ENCODE measurements at places on chromosomes 3 and 15.
A peak's percentile ranks its signal among the peaks of the same experiment; 100 is the strongest.

DNA sequence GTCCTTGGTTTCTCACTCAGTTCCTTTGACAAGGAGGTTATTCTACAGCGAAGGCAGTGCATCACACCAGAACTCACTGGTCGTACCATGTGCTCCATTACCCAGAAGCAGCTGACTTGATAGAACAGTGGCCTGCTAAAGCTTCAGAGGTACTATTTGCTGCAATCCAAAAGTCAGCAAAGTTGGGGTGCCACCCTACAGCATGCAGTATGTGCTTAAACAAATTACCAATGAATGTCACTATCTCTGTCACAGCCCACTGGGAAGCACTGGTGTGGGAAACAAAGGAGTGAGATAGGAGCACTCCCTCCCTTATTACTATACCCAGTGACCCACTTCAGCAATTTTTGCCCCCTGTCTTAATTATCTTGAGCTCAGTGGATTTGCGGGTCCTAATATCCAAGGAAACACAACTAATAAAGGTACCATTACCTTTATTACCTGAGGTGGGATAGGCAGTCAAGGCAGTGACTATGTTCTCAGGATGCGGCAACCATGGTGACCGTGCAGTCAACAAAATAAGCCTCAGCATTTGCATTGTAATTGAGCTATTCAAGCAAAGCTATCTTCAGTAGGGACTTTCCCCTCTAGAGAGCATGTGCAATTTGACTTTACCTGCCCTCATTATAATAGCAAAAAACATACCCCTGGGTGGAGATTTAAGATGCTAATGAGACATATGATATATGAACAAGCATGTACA, 199.4 kb downstream of the OCA2 start:
- DNase-seq = no peak

DNA sequence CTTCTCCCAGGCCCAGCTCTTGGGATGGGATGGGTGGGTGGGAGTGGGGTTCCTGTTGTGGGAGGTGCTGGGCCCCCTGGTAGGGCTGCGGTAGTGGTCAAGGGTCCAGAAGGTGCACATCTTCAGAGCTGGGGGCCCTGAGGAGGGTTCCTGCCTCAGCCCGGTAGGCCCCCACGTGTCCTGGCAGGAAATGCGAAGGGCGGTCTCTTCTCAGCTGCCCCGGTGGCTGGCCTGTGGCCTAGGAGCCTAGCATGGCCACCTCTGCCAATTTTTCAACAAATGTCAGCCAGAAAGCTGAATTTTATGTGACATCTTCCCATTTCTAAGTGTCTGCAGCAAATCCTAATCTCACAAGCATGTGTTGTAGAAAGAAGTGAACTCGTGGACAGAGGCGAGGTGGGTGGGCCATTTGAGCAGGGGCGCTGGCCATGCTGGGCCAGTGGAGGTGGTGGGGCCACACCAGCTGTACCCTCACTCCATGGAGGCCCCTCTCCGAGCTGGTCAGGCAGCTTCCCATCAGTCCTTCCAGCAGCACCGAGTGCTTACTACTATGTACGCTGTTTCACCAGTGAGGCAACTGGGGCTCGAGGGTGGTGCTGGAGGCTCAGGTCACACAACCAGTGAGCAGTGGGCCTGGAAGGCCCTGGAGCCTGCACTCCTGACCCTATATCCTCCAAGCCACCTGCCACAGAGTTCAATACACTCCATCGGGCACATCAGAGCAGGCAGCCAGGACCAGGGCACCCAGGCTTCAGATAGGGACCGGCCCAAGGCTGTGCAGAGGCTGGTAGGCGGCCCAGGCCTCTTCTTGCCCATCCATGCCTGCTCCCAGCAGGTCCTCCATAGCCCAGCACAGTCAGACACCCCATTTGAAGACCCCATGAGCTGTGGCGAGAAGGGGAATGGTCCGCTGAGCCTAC, 23.2 kb downstream of the FBLN2 start:
- DNase-seq = no peak

DNA sequence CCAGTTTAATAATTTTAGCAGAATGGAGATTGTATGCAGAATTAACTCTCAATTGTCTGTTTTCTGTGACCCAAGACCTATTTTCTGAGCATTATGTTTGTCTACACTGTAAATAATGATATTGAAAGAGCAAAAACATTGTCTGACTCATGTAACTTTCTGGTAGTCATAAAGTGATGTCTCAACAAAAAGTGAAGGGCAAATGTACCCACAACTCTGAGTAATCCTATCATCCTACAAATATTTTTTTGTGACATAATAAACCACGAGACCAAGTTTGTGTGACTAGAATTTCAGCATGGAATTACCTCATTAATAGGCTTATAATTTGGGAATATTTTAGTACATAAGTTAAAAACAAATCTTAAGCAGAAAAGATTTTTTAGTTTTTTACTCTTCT, 15.4 kb upstream of the ABHD10 start:
- no peak for DNase-seq

DNA sequence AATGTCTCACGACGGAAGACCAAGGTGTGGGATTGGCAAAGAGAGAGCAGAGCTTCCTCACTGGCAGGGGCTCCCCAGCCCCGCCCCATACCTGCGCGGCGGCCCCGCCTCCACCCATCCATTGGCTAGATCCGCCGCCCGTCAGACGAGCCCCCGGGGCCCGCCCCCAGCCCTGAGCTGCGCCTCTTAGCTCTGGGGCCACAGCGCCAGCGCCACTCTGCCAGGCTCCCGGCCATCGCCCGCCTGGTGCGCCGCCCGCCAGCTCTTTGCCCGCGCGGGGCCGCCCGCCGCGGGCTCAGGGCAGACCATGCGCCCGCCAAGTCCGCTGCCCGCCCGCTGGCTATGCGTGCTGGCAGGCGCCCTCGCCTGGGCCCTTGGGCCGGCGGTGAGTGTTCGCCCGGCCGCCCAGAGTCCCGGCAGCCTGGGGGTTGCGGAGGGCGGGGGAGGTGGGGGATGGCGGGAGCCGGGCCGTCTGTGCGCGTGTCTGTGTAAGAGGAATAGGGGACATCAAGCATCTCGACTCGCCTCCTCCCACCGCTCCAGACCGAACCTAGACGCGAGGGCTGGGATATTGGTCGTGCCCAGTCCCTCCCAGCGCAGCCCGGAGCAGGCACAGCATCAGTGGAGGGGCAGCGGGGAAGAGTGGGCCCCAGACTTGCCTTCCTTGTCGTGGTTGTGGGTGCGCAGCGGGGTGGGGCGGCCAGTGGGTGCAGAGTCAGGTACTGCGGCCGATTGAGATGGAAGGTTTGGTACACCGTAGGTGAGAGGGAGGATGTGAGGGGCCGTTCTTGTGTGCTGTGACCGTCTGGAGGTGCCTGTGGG, at the start of gene VIPR1:
VIPR1 (plus strand) TSS at position 215 of the 822 bp plus-strand sequence; CDS start at position 308, 93 bp downstream.
- DNase-seq = peak; percentile 90

DNA sequence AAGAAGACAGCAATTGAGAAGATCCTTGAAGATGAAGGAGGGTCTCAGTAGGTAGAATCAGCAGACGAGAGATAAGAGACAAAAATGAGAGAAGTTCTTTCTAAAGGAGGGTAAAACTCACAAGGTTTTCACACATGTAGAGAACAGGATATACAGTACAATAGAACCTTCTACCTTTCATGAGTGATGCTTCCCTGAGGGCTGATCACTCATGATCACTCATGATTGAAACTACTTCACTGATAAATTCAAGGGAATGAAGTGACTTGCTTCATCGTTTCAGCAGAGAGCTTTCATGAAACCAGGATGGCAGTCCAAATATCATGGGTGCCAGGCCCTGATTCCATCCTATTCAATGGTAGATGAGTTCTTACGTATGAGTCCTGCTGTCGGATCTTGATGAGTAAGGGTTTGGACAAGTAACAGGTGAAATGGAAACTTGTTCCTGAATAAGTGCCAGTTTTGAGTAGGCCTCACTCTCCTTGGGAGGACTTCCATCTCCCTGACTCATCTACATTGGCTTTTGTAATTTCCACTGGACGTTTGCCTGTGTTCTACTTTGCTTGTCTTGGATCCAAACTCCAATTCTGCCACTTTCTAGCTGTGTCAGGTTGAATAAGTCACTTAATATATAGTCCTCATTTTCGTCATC, 9.6 kb upstream of the CLDN16 start:
- DNase-seq = no peak

GRCh38 chr3:27252646-27253045, 116.5 kb downstream of the NEK10 start:
- no peak for DNase-seq

DNA sequence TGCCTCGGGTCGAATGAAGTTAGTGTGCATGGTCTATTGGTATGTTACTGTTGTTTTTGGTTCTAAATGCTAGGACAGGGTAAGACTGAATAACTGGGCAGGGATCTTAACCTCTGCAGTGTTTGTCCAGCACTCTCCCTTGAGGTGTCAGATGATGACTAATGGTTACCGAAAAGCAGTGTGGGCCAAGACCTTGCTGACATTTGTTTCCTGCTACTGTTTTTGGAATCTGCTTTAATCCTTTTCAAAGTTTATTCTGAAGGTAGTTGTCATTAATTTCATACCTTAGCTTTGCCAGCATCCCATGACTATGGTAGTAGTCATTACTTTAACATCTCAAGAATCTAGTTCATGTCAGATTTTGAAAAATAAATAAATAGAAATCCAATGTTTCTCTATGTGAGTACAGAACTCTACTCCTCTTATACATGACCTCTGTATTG, 117.0 kb downstream of the P3H2 start:
- no peak for DNase-seq

- DNase-seq = no peak
Observed at GRCh38 chr3:151436675-151437446, 24.0 kb downstream of the IGSF10 start.

DNA sequence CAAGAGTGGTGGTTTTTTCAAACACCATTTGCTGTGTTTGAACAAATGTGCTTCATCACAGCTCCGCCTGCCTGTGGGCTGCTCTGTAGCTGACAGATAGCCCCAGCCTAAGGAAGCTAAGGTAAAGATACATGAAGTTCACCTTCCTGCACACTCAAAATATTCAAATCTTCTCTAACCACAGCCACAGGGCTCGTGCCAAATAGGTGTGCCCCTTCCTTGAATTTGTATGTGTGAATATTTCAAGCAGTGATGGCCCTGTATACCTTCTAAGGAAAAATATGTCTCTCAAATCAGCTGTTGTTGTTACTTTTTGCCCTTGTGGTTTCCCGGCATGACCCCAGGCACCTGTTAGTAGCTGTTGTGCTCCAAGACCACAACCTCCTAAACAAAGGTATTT, 92.8 kb downstream of the CCNL1 start:
- no peak for DNase-seq

DNA sequence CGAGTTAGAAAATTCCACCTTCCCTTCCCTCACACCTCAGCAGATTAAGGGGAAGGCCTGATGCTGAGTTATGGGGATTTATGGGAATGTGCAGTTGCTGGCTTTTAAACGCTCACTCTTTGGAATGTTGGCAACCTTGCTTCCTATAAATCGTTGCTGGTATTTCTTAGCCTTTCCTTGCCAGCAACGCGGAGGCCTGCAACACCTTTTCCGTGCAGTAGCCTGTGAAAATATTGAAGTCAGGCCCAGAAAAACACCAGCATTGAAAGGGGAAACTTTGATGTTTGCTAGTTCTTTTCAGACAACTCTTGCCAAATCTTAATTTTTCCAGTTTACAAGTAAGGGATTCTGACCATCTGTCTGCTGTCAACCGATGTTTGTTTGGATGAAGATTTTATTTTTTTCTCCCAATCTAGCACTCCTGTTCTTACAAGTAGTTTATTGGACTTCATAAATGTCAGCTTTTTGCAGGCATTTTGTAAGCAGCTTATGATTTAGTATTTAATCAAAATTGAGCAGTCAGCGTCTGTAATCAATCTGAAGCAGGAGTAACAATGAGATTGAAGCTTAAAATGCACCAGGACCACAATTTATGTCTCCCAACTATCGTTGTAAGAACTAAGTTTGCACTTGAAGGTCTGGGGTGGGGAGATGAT, 251.0 kb downstream of the RPLP1 start:
- DNase-seq = no peak

DNA sequence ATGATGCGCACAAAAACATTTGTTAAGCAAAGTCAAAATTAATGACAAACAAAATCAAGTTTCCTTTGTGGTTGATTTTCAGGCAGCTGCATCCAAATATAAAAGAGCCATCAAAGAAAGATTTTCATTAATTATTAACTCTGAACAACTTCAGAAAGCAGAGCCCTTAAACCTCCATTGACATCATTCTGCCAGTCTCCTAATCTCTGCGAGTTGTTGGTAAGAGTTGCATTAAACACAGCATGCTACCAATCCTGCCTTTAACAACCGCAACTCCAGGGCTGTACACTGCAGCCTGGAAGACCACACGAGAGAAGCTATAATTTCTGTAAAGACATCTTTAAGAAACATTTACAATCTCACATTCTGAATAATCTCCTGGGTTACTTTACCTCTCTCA, 204.6 kb downstream of the NR2F2 start:
- DNase-seq = no peak

GRCh38 chr3:136305879-136306278, 55.7 kb downstream of the PCCB start:
- no peak for DNase-seq

DNA sequence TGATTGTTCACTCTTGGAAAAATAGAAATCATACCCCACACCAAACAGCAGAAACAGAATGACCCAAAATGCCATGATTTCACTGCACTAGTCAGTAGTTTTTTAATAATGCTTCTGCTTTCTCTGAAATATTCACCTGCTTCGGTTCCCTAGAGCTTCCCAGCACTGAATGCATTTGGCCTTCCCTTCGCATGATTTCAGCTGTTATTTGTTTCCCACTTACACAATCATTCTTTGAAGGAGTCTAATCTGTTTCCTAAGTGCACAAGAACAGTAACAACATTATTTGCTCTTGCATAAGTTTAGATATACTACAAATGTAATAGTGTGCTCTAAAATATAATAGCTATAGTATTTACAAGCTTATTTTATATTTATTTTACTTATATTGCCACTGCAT, 178.7 kb downstream of the STAC start:
- DNase-seq = no peak

DNA sequence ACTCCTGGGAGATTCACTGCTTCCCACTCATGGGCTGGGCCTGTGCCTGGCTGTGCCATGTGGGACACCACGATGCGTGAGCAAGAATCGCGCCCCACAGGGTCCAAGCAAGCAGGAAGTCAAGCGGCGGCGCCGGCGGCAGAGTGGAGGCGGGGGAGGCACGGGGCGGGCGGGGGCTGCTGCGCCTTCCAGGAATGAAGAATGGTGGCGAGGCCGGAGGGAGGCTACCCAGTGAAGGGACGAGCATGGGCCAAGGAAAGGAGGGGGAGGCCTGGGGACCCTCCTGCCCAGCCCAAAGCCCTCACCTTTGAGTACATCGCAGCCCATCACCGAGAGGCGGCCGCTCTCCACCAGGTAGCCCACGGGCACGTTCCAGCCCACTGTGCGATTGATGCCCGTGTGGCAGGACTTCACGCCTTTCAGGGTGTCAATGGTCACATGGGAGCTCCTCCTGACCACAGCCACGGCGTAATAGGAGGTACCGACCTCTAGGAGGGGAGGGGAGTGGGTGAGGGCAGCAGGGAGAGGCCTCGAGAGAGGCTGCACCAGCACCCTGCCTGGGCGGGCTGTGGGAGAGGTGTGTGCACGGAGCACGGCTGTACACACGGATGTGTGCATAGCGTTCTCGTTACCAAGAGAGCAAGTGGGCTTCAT, 5.5 kb downstream of the MELTF start:
- DNase-seq = no peak

DNA sequence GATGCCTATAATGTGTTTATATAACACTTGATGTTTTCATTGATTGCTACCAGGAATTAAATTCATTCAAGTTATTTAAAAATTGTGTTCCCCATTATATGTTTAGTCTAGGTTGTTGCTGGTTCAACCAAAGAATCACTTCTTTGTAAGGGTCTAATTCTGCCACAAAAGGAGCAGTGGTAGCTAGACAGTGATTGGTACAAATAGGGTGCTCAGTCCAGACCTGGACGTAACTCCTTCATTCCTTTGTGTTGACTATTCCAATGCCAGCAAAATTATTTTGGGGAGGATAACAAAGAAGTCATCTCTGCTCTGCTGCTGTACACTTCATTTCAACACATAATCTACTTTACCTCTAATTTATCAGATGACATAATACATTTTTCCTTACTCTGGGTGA, 1.2 kb downstream of the CHMP2B start:
- no peak for DNase-seq
